ENCODE measurements at places on chromosomes 1 and 21. TPM values are rescaled to one million over a fixed set of nuclear protein-coding genes. Genes with fewer than 3 reads are reported as not detected.

GRCh38 chr1:56359056-56359455 is 220.3 kb downstream of the PLPP3 start:
- H3K27me3 ChIP-seq: no peaks in the 10 kb centered on the region
- DNase-seq: no peak
- H3K36me3 ChIP-seq: no peaks in the 10 kb centered on the region
- H3K4me3 ChIP-seq: no peak overlapping the region

The PLA2G2E gene
- total RNA-seq: not detected

The GSTM1 gene
- total RNA-seq: not detected

The TP53BP2 gene
- total RNA-seq: 32.0 TPM

The SYPL2 gene
- not detected for total RNA-seq
